WTC11 (cell line): ENCODE measurements at places on chromosomes 6 and 20.
A peak's percentile ranks its signal among the peaks of the same experiment; 100 is the strongest.

- no peak for DNase-seq
Measured at GRCh38 chr6:117531346-117531745, 48.9 kb downstream of the DCBLD1 start.

DNA sequence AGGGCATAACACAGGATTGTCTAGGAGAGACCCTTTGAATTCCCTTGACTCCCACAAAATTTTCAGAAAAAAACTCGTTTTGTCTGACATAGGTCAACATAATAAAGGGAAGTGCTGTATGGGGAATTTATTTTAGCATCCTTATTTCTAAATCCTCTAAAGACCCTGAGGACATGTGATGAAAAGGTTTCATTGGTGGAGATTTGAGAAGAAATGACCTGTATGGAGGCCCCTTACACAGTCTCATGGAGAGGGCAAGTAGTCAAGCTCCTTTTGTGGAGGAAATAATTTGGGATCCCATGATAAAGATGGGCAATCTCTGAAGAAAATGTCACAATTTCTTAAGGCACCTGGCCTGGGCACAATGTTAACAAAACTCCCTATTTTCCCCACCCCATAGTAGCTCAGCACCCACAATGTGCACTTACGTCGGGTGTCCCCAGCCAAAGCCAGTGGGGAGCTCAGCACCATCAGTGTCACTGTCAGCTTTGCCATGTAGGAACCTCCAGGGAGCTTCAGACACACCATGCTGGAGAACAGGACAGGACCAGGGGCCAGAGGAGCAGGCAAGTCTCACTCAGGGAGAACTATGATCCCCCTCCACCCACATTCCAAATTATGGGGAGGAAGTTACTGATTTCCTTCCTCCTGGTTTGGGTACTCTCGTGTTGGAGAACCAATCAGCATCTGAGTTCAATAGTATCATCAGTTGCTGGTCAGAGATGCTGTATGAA is at the start of gene HLA-DRB5:
HLA-DRB5 (minus strand) TSS at position 591 of the 734 bp plus-strand sequence; CDS start at position 528, 63 bp downstream.
- no peak for DNase-seq

DNA sequence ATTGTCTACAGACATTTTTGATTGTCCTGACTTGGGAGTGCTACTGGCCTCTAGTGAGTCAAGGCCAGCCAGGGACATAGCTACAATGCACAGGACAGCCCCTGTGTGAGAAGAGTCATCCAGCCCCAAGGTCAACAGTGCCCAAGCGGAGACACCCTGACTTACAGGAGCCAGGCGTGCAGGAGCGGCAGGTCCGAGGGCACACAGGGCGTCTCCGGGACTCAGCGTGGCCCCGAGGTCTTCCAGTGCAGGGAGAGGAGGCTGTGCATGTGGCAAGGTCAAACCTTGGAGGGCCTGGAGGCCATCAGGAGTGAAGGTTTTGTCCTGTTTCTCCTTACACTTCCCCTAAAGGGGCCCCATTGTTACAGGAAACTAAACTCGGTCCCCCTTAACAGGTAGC is 41.3 kb upstream of the QKI start:
- DNase-seq: no peak

DNA sequence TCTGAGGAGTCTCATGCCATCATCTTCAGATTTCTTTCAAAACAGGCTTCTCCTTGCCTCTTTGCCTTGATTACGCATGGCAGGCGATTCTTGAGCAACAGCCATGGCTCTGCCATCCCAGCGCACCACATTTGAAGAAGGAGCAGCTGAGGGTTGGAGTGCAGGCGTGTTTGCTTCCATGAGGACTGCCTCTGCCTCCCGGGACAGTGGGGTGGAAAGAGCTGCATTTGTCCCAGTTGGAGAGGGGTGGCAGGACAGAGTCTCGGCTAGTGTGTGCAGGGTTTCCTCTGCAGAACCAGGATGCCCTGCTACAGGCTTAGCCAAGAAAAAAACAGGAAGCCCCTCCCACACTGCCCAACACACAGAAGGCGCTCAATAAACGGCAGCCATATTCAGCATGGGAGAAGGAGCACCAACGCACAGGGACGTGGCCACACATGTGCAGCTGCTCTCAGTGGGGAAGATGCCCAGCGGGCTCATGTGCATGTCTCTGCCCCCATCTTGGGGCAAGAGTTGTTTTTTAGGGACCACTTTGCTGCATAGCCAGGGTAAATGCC is 36.6 kb downstream of the IRF4 start:
- no peak for DNase-seq

DNA sequence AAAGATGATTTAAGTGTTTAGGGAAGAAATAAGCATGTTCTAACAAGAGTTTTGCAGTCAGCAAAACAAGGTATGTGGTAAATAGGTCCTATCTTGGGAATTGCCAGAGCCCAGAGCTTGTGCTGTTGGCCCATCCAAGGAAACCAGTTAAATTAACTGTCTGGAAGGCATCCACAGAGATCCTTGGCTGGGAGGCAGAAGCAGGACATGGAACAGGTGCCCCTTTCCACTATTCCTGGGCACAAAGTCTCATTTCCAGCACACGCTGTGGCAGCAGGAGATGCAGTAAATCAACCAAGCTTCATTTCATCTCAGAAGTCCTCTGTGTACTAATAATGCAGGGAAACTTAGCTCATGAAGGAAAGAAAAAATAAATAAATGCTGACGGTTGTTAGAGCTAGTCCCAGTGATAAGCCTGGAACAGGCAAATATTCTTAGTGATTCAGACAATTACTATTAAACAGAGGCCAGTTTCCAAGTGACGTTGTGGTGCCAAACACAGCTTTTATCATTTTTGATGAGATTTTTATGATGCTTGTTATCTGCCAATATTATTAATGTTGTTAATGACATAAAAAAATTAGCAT is 39.8 kb upstream of the SNAP25 start:
- no peak for DNase-seq

DNA sequence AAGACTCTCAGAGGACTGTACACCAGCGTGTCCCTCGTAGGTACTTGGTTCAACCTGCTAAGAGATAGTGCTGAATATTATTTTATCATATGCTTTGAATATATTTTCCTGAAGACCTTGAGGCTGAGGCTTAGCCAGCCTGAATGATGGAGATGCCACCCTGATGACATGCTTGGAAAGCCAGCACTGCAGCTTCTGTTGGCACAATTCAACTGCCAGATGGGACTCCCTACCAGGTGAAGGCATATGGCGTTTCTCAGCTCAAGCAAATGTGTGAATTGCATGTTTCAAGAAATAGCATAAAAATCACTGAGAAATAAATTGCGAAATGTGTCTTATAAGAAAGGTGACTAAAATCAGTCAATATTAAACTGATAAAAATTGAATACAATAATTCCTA is 228.1 kb upstream of the CST7 start:
- DNase-seq: no peak

GRCh38 chr6:44957156-44957555 is 371.0 kb upstream of the RUNX2 start:
- no peak for DNase-seq

DNA sequence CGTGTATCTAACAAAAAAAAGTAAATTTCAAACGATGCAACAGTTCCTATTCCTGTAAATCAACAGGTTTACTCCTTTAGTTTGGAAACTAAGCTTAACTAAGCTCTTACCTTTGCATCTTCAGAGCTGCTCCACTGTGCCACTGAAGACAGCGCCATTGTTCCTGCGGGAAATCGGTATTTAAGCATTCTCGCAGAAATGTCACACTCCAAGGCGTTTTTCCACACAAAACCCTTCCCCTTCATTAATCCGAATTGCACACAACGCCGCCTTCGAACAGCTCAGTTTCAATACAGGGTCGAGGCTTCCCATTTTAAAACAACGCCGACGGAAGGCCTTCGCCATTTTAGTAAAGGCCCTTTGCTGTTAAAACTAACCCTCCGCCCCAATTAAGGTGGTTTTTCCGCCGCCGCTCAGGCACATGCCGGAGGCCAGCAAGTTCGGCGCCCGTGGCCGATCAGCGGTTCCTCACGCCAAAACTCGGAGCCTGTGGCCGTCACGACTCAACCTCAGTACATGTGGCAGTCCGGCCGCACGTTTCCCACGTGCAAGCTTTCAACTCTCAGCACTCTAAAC is 35.4 kb upstream of the SYNCRIP start:
- DNase-seq: no peak

GRCh38 chr20:58086763-58087561 is 141.5 kb downstream of the ANKRD60 start:
- peak; percentile 72 for DNase-seq

DNA sequence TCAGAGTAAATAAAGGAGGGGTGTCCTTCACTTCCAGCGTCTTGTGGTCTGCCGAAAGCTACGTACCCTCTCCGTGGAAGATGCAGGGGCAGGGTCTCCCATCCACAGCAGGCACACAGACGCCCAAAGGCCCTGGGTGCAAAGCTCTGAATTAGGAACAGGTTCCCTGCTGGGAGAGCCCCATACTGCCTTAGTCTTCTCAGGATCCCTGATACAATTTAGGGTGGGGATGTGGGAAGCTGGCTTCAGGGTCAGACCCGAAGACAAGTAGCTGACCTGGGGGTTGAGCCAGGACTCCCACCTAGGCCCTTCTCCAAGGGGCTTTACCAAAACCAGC is 74.1 kb downstream of the TTLL2 start:
- DNase-seq: no peak

DNA sequence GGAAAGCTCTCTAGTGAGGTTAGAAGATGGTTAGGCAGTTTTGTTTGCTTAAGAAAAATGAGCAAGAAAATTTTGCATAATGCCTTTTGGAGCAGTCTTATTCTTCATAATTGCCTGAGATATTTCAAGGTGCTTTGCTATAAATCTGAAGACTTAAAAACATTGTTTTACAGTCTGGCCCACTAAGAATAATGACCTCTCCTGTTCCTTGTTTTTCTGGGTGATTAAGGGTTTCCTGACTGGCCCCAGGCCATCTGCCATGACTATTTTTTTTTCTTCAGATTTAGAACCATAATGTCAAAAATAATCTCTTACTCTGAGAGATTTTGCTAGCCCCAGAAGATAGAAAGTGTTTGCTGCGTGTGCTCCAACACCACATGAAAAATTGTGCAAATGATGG is 72.3 kb upstream of the CENPW start:
- DNase-seq: no peak

DNA sequence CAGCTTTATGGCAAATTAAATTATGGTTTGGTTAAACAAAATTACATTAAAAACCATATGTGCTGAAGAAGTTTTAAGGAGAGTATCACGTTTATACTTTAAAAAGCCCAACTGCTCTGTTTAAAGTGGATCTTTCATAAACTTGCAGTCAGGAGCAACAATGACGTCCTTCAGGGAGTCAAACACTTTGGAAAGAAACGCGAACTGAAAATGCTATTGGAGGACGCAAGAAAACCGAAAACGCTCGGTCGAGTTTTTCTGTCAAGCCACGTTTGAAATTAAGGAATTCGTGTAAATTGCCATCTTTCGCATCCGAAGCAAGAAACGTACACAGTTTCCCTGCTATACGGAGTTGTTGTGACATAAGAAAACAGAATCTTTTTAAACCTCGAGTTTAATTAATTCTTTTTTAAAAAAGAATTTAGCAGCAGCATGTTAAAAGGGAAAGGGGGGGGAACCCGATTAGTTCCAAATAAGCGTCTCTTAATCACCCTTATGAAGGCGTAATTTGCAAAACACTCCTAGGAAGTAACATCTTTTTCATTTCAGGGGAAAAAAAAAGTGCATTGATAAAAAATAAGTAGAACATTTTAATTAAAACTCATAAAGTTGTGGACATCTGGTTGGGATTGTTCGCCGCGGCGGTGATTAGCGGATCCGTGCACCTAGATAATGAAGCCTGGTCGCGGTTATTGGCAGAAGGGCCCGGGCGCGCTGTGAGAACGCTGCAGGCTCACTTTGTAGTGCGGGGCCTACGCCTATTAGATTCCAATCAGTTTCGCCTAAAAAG is 295.4 kb downstream of the TFAP2C start:
- DNase-seq: peak; percentile 70

GRCh38 chr20:24842274-24842917 is 106.7 kb upstream of the CST7 start:
- no peak for DNase-seq

- DNase-seq: no peak
Measured at GRCh38 chr6:167855825-167856425, 29.2 kb downstream of the AFDN start.

GRCh38 chr20:57653546-57653900 is 33.3 kb upstream of the ZBP1 start:
- DNase-seq: no peak
